ENCODE measurements at places on chromosomes 11 and 22.

- DNase-seq: no peak
Observed at GRCh38 chr11:9956483-9956882, 292.6 kb downstream of the SWAP70 start.

- no peak for DNase-seq
Observed at GRCh38 chr11:100990931-100991330, 138.7 kb downstream of the PGR start.

DNA sequence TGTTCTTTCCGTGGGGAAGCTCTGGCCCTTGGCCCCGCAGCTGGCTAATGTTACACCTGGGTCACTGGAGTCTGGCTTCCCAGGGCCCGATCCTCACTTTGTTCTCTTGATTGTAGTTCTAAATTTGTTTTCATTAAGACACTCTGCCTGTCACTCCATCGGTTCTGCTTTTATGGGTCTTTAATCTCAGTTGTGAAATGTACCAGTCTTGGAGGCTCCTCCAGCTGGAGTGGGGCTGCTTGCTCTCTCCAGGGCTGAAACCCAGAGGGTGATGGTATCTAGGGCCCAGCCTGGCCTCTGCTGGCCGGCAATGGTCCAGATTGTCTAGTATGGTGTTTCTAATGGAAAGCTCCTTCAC is 352.9 kb downstream of the TENM4 start:
- no peak for DNase-seq

DNA sequence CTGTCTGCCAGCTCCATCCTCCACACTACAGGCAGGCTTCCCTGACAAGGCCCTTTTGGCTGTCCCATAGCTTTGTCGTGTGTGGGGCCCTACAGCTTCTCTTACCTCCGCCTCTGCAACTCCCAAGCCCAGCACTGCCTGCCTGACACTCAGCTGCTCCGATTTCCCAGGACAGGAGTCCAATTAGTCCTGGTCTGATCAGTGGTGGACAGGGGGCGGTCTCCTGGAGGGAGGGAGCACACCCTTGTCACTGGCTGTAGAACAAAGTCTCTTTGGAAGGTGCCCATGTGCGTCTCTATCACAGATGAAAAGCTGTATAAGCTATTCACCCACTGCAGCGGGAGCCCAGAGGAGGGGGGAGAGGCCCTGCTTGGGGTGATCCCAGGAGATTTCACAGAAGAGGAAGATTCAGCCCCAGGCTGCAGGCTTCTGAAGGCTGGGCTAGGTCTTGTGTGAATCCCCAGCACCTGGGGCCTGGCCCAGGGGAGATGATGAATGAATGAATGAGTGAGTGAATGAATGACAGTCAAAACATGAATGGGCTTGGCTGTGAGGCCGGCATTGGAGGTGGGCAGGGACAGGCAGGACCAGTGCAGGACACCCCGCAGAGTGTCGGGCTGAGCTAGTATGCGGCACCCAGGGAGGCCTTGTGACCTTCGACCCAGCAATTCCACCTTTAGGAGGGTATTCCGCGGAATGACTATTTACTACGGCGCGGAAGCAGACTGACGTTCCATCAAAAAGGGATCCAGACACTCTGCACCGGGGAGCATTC is 142.4 kb downstream of the CACNA1I start:
- no peak for DNase-seq

DNA sequence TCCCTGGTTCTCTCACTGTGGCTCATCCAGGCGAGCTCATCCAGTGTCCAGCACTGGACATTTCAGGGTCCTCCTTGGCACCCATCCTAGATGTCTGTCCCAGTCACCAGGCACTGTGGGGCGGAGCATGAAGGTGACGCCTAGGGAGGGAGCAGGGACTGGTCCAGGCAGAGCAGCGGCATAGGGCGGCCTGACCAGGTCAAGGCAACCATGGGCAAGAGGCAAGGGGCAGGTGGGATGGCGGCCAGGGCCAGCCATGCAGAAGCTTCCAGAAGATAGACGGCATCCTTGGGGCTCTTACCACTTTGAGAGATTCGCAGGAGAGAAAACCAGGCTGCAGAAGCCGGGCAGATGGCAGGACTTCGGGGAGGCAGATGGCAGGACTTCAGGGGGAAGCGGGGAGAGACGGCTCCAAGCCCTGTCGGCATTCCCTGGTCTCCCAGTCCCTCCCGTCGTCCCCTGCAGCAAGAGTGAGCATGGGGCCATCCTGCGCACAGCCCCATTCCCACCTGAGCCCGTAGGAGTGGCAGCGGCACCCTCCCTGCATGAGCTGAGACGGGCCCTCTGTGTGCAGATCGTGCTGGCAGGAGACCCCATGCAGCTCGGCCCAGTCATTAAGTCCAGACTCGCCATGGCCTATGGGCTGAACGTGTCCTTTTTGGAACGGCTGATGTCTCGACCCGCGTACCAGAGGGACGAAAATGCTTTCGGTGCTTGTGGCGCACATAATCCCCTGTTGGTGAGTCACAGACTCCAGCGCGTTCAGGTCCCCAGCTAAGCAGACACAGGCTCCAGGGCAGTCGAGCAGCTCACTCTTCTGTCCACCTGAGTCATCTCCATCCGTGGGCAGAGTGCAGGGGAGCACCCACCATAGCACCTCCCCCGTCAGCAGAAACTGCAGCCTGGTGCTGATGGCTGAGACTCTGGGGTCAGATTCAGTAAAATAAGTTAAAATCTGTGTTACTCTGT is 20.1 kb upstream of the PANX2 start:
- DNase-seq: no peak

DNA sequence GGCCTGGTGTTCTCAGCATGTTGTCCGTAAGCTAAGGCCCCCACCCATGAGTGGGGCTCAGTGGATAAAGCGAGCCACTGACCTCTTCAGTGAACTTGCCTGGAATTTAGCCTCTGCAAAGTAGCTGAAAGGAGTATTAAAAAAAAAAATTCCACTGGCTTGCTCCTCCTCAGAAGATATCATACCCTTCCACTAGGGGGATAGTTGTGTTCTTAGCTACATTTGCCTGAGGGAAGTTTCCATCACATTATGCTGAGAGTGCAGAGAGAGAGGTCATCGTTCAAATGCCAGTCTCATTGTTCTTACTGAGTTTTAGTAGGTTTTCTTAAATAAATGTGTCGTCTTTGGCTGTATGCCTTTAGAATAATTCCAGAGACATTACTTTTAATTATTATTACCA is 879.7 kb downstream of the JRKL start:
- DNase-seq: no peak

GRCh38 chr11:69377953-69378302 is 84.0 kb downstream of the MYEOV start:
- DNase-seq: no peak

- no peak for DNase-seq
Observed at GRCh38 chr11:101748572-101749344, 165.0 kb upstream of the TRPC6 start.

DNA sequence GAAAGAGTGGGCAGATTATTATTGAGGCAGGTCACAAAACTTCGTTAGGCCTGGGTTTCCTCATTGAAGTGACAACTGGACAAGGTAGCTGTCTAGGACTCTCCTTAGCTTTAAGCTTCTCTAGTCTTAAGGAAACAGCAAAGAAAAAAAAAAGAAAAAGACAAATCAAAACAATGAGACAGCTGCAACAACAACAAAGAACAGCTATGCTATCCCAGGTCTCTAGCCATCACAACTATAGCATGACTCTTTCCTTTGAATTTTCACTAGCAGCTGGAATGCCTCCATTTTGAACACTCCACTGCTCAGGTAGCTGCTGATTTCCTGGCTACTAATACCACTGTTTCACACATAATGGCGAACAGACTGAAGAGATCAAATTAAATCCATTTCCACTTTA is 302.4 kb upstream of the SORL1-AS1 start:
- DNase-seq: no peak

- DNase-seq: no peak
Observed at GRCh38 chr11:71193431-71193830, 58.9 kb downstream of the SHANK2 start.

DNA sequence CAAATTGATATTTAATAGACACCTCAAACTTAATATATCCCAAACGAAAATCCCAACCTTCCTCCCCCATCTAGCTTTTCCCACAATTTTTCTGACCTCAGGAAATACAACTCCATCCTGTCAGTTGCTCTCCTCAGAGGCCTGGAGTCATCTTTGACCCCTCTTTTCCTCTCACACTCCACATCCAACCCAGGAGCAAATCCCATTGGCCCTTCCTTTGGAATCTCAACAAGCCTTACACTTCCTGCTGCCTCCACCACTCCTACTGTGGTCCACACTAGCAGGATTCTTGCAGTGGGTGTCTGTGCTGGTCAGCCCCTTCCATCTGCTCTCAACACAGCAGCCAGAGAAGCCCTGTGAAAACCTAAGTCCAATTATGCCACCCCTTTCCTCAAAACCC is 39.3 kb upstream of the RFPL3 start:
- DNase-seq: no peak

GRCh38 chr11:104898685-104899013 is 389 bp upstream of the CASP12 start:
- no peak for DNase-seq
